ENCODE measurements at places on chromosomes 4 and X.

DNA sequence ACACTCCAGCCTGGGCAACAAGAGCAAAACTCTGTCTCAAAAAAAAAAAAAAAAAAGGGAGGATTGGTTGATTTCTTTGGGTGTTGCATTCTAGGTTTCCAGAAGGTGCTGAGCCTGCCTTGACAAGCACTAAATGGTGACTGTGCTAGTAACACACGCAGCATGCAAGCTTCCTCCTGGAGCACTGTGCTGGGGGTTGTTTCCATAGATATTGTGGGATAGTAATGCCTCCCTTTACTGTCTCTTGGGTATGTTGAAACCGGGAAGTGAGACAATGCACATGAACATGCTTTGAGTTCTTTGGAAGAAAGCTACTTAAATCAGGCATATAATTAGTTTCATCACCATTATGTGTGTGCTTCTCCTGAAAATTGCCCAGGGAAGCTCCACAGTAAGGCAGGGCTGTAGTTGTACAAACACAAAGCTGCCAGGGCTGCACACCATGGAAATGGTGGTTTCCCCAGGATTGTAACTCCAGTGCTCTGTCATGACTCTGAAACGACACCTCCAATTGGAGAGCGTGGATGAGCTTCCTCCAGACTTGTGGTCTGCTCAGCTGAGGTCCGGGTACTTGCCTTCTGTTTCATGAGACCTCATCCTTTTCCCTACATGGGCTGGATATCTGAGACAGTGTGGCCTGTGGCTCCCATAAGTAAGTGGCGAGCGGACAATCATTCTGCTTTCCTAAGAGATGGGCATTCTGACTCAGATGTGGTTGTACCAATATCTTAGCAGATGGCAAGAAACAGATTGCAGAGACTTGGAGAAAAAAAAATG lies 31.5 kb upstream of the STOX2 start:
- no peak for DNase-seq

DNA sequence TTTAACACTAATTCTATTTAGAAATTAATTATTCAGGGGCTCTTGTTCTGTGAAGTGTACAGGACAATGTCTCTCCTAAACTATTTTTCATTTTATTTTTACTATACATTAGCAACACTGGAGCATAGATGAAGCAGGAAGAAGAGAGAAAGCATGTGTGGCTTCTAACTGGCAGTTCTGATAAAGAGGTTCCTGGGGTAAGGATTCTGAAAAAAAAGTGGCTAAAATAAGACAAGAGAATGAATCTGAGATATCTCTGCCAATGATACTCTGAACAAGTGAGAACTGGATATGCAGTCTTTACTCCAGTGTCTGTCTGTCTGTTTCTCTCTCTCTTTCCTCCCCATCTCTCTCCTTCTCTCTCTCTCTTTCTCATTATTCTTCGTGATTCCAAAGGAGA lies 125.9 kb downstream of the MAML3 start:
- DNase-seq: no peak

DNA sequence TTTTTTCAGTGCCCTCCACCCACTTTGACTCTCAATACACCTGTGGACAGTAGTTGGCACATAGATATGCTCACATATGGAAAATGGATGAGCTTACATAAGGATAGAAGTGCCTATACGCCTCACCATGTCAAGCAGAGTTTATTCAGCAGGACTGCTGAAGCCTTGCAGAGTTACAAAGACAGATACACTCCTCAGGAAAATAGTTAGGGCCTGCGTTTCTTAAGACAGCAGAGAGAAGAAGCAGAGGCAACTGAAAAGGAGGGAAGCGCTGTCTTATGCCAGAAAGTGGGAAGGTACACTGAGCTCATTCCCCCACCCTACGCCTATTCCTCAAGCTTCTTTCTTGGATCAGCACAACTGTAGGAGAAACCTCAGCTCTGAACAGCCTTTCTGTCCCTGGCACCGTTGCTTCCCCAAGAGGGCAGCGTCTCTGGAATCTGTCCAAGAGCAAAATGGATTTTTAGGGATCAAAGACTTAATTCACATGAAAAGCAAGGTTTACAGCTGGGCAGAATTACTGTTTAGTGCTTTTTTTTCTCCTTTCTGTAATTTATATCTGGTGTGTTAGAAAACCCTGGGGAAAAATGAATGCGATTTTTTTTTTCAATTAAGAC lies 37.3 kb upstream of the MBTPS2 start:
- DNase-seq: no peak

DNA sequence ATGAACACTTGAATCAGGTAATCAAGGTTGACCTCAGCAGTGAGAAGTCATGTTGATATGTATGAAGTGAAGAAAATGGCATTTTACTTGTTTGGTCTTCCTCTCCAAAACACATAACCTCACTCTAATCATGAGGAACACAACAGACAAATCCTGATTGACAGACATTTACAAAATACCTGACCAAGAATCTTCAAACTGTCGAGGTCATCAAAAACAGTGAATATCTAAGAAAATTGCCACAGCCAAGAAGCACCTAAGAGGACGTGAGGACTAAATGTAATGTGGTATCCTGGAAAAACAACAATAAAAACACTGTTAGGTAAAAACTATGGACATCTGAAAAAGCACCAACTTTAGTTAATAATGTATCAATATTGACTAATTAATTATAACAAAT lies 129.5 kb upstream of the MAGEB18 start:
- DNase-seq: no peak

DNA sequence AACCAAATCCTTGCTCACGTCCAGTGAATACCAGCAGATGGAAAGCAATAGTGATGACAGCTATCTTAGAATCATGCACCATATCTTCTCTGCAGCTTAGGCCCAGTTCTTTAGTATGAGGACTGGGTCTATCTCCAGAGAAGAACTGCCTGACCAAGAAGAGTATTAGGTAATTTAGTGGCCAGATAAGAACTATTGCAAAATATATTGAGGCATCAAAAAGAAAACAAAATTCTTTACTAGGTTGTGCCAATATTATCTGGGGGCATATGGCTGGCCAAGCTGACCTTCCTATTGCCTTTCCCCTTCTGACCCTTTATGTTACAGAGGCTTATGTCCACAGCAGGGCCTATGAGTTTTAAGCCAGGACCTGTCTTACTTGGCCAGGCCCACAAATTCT lies 91.2 kb downstream of the RLIM start:
- DNase-seq: no peak

- DNase-seq: peak; percentile 3
Measured at GRCh38 chrX:120380699-120381098, 18.8 kb downstream of the ATP1B4 start.
